ENCODE measurements at places on chromosomes 11 and 22.

GRCh38 chr22:44365191-44365590 lies 52.4 kb upstream of the SHISAL1 start:
- DNase-seq, result no peak

- DNase-seq, result no peak
Measured at GRCh38 chr22:44752285-44753188, at the start of gene ARHGAP8. Gene ARHGAP8, plus strand, starts transcription at chr22:44752575. Its CDS starts 33,953 bp downstream, at chr22:44786528.

GRCh38 chr11:128965485-128965884 lies 22.8 kb upstream of the TP53AIP1 start:
- DNase-seq, result no peak

- DNase-seq, result no peak
Measured at GRCh38 chr11:66230978-66231377, 37.5 kb upstream of the RAB1B start.

DNA sequence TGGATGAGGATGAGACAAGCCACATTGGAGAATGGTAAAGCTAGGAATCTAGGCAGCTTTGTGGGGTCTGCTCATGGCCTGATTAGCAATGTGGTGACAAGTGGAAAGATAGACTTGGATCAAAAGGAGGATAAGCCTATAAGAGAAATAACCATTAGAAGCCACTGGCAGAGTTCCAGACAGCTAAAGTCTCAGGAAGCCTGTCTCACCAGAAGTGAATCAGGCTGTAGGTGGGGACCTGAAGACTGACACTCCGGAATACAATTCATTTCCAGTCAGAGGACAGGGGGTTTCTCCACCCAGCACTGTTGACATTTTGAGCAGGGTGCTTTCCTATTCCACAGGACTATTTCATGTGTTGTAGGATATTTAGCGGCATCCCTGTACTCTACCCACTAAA lies 129.7 kb downstream of the ARHGAP42 start:
- no peak for DNase-seq

- no peak for DNase-seq
Measured at GRCh38 chr11:62075438-62075837, 48.4 kb upstream of the INCENP start.

DNA sequence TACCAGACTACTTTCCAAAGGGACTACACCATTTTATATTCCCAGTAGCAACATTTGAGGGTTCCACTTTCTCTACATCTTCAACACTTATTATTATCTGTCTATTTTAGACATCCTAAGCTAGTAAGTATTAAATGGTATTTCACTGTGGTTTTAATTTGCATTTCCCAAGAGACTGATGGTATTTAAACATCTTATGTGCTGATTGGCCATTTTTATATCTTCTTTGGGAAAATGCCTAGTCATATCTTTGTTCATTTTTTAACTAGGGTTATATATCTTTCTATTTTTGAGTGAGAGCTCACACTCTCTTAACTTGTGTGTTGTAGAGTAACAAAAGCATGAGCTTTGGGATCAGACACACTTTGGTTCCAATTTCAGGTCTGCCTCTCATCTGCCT lies 73.7 kb downstream of the PRCP start:
- no peak for DNase-seq

All from endothelial cell (in vitro differentiated cells).